Activated T-cell treated with anti-CD3 and anti-CD28 coated beads, Interleukin-2, amount 50 U/mL, for 24 hours (primary cell): ENCODE measurements at places on chromosomes 2 and 18.

- DNase-seq = no peak
These were observed 678.0 kb upstream of the ZEB2 start for GRCh38 chr2:145197944-145198343.

- no peak for DNase-seq
These were observed 62.2 kb upstream of the STPG4 start for GRCh38 chr2:47217277-47217676.

DNA sequence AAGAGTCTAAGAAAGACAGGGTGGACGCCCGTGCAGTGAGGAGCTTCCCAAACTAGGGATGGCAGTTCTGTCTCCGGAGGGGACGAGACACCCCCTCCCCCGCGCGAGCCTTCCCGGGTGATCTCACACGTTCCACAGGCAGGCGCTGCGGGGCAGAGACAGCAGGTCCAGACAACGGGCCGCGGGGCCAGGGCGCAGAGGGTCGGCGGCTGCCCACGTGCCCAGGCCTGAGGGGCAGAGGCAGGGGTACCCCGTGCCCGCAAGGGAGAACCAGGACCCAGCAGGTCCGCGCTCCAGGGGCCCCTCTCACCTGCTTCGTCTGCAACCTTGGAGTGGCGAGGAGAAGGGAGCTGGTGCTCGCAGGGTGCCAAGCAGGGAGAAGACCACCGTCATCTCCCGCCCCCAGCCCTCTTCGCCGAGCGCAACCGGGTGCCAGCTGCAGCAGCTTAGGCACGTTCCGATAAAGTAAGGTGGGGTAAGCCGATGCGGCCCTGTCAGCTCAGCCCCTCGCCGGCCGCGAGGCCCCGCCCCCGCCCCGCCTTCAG is at the start of gene GPR155:
TSS of gene GPR155 (minus strand) at position 467 of the 545 bp plus-strand sequence. CDS start 5,073 bp downstream, outside the sequence.
- DNase-seq = no peak

GRCh38 chr18:22466608-22467395 is 49.1 kb upstream of the CTAGE1 start:
- no peak for DNase-seq

GRCh38 chr2:5945742-5946141 is 253.6 kb downstream of the SOX11 start:
- no peak for DNase-seq
